ENCODE measurements at places on chromosomes 4 and X.

DNA sequence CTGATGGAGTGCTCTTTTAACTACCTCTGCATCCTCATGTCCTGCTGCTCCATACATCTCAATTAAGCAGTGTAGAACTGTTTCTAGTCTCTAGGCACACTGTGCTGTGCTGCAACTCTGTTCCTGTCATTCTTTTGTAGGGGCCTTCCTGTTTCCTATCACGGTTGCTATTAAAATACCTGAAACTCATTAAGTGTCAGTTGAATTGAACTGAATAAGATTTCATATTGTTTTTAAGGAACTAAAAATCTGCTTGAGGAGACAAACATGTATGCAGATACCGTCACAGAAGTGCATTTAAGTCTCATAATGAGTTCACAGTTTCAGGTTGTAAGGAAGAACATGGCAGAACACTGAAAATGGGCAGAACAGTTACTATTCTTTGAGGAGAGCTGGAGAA, 170.1 kb downstream of the LARP7 start:
- DNase-seq, result no peak

DNA sequence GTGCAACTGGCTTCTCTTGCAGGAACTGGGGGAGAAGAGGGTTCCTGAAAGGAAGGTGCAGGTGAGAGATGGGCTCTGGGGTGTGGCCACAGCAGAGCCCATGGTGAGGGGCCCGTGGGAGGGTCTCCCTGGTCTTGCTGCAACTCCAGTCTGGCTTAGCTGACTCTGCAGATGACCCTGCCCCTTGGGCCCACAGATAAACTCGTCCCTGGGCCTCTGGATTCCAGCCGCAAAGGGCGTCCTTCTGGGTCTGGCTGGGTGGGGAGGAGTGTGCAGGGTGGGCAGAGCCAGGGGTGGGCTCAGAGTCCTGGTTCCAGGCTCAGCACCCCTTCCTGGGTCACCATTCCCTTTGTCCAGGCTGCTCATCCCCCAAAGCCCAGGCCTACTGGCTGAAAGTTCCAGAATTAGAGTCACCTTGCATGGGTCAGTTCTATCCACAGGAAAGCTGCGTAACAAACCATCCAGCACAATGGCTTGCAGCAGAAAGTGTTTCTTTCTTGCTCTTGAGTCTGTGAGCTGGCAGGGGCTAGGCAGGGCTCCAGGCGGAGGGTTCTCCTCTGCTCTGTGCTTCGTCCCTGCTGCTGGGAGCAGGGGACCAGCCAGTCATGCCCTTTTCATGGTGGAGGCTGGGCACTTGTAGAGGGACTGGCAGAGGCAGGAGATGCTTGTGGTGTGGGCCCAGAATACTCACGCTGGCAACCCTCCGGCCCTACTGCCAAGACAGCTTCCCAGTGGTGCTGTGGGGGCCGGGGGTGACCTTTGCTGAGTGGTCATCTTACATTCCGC, 43.5 kb upstream of the ADRA2C start:
- DNase-seq, result no peak

DNA sequence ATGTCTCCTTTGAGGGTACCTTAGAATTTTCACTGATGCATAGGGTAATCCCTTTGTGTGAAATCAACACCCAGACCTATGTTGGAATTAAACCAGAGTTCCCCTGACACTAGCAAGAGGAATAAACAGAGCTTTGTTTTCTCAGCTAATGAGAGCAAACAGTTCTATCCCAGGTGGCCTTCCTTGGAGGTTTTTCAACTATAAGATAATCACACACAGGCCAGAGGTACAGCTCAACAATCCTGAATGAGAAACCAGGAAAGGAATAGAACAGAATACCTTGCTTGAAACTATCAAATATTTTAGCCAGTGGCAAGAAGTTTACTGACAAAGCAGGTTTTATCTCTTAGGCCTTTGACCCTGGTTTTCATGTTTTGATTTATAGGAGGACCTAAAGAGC, 100.2 kb downstream of the OTC start:
- no peak for DNase-seq

GRCh38 chr4:21113496-21114223, 413.4 kb downstream of the PACRGL start:
- no peak for DNase-seq

- no peak for DNase-seq
Observed at GRCh38 chr4:825971-826330, at the start of gene CPLX1. Gene CPLX1 (minus strand): TSS chr4:826129. CDS start chr4:824522, 1,607 bp downstream.

- DNase-seq, result no peak
Observed at GRCh38 chrX:4762196-4762595, 1048.7 kb upstream of the PRKX start.

GRCh38 chrX:30373479-30373878, 64.3 kb upstream of the NR0B1 start:
- DNase-seq, result no peak

GRCh38 chr4:131091896-131092295, 1995.9 kb downstream of the C4orf33 start:
- DNase-seq, result no peak

All from stimulated activated CD8-positive, alpha-beta memory T cell treated with anti-CD3 and anti-CD28 coated beads, Interleukin-4, amount 100 ng/mL, for 4 hours (primary cell).